ENCODE measurements at places on chromosomes 1 and 21.

DNA sequence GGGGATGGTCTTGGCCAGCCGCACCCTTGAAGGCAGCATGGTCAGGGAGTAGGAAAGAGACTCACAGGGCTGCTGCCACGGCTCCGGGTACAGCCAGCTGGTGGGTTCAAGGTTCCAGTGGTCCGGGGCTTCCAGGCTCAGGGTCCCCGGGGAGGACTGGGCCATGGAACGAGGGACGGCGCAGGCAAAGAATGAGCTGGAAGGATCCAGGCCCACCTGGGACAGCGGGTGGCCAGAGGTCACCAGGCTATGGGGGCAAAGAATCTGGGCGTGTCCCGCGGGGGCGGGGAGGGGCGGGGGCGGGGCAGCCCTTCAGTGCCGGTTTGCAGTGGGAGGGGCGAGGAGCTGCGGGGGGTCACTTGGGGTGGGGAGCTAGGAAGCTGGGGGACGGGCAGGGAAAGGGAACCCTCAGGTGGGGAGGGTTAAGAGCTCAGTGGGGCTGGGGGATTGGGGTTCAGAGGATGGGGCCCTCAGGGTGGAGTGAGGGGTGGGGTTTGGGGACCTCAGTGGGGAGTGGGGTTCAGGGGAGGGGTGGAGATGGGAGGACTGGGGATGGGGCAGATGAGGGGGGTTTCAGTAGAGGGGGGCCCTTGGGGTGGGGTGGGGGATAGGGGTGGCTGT lies at the start of gene DNMT3L:
Gene DNMT3L, minus strand, starts transcription at position 223 of the 621 bp plus-strand sequence. CDS start 638 bp downstream, outside the sequence.
- DNase-seq: no peak

DNA sequence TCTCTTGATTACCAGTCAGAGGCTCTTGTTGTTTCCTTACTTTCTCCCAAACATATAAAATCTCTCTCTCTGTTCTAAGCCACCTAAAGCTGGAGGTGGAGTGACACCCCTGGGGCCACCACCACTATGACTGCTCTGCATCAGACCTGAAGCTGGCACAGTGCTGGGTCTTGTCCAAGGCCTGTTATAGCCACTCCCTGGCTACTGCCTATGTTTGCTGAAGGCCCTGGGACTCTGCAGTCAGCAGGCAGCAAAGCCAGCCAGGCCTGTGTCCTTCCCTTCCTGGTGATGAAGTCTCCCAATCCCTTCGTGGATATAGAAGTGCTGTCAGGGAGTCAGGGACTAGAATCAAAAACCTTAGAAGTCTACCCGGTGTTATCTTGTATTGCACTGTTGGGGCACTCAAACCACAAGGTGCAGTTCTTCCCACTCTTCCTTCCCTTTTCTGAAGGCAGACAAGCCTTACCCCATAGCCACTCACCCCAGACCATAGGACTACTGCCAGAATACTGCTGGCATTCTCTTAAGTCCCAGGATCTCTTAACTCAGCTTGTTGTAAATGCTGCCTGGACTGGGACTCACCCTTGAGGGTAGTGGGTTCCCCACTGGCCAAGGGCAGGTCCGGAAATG lies 103.1 kb downstream of the RPS6KC1 start:
- no peak for DNase-seq

DNA sequence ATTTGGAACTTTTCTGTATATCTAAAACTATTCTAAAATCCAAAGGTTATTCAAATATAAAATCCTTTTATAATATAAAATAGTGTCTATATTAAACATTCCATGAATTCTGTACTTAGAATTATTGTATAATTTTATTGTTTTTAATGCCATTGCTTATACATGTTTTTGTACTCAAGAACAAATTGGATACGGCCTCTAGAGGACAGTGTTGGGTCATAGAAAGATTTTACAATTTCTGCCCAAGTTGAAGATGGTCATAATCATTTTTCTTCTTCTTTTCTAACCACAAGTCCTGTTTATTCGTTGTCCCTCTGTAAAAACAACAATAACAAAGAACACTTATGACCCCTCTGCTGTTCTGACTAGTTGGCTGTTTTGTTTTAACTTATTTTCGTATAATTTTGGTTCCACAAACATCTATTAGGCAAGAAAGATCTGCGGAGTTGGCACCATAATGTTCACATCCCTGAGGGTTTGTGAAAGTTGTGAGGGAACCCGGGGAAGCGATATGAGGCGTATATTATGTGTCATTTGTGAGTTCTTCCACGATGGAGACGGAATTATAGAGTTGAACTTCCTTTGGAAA lies 75.7 kb upstream of the KIF26B start:
- DNase-seq: peak; percentile 59

- no peak for DNase-seq
Measured at GRCh38 chr1:221567859-221568507, 173.9 kb downstream of the DUSP10 start.

DNA sequence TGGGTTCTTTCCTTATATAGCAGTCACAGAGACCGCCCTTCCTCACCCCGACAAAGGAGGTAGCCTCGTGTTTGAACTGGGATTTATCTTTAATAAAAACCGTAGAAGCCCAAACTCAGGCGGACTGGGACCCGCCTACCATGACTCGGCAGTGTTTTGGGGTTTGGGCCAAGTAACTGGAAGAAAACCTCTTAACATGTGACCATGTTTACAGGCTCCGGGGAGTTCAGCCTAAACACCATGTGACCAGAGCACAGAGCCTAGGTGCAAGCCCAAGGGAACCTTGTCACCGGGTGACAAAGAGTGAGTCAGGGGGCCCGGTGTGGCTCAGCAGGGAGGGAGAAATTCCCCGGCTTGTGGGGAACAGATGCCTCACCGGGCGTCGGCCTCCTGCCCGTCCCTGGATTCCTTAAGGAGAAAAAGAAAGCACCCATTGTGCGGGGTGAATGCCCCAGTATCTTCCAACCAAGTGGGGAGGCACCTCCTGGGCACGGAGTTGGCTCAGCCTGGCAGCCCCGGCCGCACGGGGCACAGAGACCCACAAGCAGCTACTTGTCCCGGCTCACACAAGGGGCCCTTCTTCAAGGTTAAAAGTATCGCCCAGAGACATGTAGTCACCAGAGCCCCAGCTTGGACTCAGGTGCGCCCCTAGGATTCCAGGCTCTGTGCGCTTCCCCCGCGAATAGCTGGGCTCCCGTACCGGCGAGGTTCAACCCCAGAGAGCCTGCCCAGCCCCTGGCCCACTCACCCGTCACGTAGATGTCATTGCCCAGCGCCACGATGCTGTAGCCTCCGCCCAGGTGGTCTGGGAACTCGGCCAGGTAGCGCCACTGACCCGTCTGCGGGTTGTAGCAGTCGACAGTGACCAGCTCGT lies 1.4 kb downstream of the KLHL21 start:
- DNase-seq: peak; percentile 97

- DNase-seq: no peak
Measured at GRCh38 chr1:228093050-228093906, 9.8 kb downstream of the C1orf35 start.

DNA sequence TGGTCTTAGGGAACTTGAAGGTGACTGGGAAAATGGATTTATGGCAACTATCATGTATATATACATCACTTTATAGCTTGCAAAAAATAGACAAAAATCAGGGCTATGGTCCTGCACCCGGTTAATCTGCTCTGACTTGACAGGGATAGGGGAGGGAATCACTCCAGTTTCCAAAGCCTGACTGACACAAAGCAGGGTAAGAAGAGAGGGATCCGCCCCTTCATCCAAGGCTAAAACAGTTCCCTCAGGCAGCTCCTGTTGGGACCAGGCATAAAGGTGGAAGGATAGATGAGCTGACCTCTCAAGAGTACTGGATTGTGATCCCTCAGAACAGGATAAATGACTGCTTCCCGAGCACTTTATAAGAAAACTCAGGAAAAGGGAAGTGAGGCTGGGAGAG lies 1.4 kb downstream of the PBXIP1 start:
- no peak for DNase-seq

DNA sequence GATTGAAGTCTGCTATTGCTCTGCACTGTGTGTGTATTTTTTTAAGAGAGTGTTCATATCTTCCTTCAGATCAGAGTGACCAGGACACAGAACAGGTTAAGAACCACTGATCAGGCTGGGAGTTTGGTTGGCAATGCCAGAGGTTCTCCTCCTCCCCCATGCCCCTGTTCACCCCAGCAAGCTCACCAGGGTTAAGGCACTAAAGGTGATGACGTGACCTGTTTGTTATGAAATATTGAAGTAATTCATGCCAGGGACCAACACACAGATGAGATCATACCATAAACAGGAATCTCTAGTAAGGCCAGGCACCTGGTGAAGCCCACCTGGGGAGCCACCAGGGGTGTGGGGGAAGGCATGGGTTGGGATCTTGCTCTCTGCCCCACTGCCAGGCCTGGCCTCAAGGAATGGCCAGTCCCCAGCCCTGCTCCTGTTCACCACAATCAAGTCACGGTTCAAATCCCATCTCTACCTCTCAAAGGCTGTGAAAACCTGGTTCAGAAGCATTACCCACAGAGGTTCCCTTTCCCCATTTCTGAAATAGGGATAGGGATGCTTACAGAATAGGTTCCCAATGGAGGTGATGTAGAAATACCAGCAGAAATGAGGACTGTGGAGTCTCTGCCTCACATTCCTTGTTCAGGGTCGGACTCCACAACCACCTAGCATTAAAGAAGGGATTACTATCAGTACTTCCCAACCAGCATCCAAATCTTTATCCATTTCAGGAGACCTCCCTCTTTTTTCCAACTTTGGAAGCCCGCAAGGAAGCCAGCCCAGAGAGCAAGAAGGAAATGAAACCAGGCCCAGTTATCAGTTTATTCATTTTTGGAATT lies 2.4 kb downstream of the ID3 start:
- no peak for DNase-seq

DNA sequence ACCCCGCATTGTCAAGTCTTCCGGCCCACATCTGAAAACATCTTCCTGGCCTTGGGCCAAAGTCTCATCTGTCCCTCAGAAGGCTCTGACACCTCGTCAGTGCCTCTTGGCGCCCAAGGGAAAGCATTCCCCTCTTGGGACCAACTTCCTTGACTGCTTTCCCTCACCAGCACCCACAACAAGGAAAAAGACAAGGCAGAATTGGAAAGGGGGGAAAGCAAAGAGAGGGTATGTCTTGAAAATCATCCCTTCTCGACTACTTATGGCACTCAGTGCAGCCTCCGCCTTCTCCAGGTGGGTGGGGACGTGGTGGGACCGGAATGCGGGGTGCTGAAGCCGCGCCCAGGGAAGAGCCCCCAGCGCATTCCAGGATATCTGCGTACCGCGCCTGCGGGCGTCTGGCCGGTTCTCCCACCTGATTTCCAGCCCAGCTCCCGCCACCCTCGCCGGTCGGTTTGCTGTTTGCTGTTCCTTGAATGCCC lies 554 bp upstream of the SLC39A1 start:
- no peak for DNase-seq

- DNase-seq: no peak
Measured at GRCh38 chr21:44952116-44952928, 12.5 kb downstream of the SLX9 start.

GRCh38 chr1:203327684-203328457 lies 22.6 kb downstream of the BTG2 start:
- DNase-seq: peak; percentile 55
